Fibroblast of mammary gland (primary cell): ENCODE measurements at places on chromosomes 16 and 17.

- DNase-seq = peak; percentile 87
These were observed 37.0 kb upstream of the ZNF750 start for GRCh38 chr17:82876602-82877379.

DNA sequence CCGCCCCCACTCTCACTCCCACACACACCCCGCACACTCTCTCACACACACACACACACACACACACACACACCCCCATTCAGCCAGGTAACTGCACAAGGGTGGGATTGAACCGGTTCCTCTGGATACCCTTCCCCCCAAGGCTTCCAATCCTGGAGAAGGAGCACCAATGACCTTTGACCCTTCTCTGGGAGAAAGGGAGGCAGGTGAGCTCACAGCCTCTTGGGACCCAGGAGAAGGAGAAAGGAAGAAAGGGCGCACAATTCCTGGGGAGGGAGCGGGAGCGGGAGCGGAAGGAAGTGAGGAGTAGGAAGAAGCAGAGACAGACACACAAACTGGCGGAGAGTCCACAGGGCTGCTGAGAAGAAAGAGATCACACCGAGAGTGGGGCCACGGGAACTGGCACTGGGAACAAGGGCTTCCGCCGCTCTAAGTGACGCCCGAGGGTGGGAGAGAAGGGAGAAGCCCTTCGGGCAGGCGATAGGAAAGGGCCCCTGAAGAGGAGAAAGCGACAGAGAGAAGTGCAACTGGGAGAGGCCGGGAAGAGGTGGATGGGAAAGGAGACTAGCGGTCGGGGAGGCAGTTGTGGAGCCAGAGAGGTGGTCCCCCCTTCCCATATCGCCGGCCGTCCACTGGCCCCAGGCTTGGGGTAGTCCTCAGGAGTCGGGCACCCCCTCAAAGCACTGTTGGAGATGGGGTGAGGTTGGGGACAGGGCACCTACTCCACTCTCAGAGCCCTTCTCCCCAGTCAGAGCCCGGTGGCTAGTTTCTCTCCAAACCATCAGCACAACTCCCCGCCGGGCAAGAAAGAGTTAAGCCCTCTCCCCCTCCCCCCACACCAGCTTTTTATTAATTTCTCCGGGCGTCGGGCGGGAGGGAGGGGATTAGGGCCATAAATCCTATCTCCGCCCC is 1.3 kb downstream of the SAMD14 start:
- DNase-seq = no peak

DNA sequence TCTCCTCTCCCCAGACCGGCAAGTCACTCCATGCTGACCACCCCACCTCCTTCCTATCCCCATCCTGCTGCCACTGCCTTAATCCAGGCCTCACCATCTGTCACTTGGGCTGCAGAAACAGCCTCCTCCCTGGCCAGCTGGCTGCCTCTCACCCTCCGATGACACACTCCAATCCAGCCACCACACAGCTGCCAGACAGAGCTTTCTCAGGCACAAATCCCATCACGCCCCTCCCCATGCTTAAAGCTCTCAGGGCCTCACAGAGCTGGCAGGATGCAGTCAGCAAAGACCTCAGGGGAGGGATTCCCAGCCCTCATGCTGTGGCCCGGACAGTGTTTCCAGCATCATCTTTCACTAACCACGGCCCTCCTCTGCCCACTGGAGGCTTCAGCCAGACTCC is 13.7 kb downstream of the CAMKK1 start:
- DNase-seq = peak; percentile 74

GRCh38 chr17:74325743-74326379 is at the start of gene KIF19:
Gene KIF19, plus strand, starts transcription at chr17:74326226. Its CDS starts 124 bp downstream, at chr17:74326350.
- DNase-seq = no peak

GRCh38 chr16:66857437-66857836 is 13.2 kb downstream of the CA7 start:
- no peak for DNase-seq

GRCh38 chr17:80787881-80788280 is 203.8 kb upstream of the CHMP6 start:
- DNase-seq = no peak

- DNase-seq = peak; percentile 41
These were observed 581 bp downstream of the PRKCA start for GRCh38 chr17:66302761-66303626.

DNA sequence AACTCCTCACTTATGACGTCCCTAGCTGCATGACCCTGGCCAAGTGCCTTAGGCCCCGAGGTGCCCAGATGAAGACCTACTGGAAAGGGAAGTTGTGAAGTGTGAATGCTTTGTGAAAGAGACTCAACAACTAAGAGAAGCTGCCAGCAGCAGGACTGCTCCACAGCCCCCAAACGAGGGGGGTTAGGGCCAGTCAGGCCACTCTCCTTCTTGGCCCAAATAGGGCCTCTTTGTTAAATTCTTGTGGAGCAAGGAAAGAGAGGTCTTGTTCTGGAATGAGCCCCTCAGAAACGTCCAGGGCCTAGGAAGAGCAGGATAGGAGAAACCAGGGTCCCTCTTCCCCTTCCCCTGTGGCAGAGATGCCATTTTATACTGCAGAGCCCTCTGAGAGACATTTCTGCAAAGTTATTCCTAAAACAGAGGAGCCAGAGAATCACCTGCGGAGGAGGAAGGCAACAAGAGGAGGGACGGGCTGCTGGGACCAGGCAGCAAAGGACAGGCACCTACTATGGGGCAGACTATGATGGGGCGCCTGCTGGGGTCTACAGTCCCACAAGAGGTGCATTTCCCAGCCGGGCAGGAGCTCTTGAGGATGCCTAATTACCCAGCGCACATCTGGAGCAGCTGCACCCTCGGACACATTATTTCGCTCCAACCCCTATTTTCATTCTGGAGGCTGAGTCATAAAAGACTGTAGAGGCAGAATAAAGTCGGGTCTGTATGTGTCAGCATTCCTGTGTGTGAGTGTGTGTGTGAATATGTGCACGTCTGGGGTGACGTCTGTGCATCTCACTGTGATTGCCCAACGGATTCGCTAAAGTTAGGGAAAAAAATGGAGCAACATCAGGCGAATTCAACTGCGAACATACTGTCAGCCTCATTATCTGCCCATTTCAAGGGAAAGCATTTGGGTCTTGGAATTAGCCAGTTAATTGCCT is 11.4 kb upstream of the HOXB9 start:
- peak; percentile 94 for DNase-seq

- peak; percentile 50 for DNase-seq
These were observed 27.0 kb upstream of the MMD start for GRCh38 chr17:55448681-55449080.

DNA sequence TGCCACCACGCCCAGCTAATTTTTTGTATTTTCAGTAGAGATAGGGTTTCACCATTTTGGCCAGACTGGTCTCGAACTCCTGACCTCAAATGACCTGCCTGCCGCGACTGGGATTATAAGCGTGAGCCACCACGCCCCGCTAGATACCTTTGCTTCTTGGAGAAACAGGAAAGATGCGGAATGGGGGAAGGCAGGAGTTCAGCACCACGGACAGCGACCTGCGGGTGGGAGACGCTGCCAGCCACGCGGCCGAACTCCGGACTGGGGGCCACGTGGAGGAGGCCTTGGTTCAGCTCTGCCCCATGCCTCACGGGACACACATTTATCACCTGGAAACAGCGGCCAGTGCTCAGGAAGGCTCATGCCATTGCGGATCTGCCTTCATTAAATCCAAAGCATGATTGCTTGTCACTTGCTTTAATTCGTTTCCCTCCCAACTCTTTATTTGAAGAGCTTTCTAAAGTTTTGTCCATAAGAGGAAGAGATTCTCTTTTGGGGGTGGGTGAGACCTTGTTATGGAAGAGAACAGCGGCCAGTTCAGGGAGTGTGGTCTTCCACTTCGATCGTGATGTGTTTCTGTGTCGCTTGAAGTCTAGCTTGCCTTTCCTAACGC is 219.9 kb downstream of the ENGASE start:
- DNase-seq = peak; percentile 44

- DNase-seq = no peak
These were observed 190.7 kb downstream of the KATNIP start for GRCh38 chr16:27740496-27741201.

GRCh38 chr17:63696381-63696961 is 3.5 kb downstream of the LIMD2 start:
- peak; percentile 51 for DNase-seq

- no peak for DNase-seq
These were observed 10.6 kb downstream of the TAOK2 start for GRCh38 chr16:29984137-29984763.

DNA sequence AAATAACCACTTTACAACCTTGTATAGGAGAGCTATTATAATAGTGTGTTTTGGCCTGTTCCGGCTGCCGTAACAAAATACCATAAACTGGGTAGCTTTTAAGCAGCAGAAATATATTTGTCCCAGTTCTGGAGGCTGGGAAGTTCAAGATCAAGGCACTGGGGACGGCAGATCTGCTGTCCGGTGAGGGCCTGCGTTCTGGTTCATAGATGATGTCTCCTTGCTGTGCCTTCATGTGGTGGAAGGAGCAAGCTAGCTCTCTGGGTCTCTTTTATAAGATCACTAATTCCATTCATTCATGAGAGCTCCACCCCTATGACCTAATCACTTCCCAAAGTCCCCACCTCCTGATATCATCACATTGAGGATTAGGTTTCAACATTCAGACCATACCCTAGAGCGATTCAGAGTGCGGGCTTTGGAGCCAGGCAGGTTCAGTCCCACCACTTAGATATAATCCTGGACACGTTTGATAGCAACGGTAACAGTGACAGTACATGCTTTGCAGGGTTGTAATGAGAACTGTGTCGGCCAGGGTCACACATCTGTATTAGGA is 76.2 kb upstream of the ZFHX3 start:
- DNase-seq = peak; percentile 10

DNA sequence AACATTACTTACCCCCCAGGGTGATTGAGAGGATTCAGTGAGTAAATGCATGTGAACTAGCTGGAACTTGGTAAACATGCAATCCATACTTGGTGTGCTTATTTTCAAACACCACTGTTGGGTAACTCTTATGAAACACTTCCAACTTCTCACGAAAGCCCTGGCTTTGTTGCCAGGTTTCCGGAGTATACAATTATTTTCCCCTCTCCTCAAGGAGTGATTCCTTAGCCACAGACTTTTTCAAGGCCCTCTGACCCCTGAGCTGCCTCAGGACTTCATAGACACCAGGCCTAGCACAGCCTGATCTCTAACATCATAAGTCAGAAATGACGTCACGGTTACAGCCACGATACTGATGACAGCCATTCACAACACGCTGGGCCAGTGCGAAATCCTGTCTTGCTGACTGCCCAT is 27.6 kb downstream of the HSD17B2 start:
- peak; percentile 49 for DNase-seq

DNA sequence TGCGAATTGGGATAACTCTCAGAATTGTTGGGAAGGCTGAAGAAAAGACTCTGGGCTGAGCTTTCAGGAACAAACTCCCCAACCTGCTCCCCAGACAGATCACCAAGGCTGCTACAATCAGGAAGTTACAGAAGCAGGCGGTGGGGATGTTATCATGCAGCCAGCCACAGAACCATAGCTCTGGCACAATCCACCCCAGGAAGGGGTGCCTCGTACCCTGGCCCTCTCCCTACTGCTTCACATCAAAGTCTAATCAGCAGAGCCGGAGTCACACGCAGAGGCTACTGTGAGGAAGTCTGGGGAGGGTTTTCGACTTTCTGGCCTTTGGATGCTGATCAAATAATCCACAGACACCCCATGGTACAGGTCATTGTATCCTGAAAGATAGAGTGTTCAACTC is 86.8 kb downstream of the NTN1 start:
- no peak for DNase-seq

DNA sequence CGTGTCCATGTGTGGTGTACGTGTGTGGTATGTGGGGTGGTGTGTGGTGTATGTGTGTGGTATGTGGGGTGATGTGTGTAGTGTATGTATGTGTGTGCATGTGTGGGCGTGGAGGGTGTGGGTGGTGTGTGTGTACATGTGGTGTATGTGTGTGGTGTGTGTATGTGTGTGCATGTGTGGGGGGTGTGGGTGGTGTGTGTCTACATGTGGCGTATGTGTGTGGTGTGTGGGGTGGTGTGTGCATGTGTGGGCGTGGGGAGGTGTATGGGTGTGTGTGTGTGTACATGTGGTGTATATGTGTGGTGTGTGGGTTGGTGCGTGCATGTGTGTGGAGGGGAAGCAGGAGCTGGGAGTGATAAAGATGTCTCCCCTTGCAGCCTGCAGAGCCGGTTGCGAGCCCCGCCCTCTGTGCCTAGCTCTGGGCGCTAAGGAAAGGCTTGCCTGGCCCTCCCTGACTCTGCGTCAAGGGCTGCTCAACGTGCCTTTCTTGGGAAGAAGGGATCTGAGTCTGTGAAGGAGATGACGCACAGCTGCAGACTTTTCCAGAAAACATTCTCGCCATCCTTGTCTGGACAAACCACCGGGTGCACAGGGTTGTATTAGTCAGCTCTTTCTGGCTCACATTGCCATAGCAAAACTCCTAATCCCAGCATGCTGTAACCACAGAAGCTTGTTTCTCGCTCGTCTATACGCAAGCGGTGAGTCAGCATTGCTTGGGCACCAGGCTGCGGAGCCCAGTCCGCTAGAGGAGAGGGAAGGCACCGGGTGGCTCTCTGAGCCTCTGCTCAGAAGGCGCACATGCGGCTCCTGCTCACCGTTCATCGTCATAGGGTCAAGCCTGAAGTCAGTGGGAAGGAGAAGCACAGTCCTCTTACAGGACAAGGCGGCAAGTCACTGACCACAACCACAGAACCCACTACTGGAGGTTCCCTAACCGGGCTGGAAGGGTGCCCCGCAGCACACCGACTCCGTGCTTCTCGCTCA is 2.0 kb upstream of the CD300H start:
- DNase-seq = peak; percentile 100

GRCh38 chr17:32261417-32261736 is 4.3 kb upstream of the RHBDL3 start:
- DNase-seq = no peak

DNA sequence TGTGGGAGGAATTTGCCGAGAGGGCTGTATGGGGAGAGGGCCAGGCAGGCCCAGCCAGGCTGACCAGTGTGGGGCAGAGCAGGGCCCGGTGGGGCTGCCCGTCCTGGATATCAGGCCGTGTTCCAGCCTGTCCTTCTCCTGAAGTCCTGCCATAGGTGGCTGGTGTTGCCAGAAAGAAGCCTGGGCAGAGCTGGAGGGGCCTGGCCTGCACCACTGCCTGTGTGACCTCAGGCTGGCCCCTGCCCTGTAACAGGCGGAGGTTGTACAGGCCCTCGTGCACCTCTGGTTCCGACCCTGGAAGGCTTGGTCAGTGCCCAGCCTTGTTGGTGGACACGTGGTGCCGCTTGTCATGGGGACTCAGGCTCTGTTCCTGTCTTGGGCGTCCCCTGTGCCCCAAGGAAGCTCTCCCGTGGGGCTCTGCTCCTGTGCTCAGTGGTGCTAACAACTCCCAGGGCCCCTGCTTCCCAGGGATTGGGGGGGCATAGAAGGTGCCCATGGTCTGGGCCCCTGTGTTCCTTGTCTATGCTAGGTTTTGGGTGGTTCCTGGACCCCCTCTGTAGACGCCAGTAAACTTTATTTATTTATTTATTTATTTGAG is 33.3 kb downstream of the ADCY7 start:
- DNase-seq = no peak

DNA sequence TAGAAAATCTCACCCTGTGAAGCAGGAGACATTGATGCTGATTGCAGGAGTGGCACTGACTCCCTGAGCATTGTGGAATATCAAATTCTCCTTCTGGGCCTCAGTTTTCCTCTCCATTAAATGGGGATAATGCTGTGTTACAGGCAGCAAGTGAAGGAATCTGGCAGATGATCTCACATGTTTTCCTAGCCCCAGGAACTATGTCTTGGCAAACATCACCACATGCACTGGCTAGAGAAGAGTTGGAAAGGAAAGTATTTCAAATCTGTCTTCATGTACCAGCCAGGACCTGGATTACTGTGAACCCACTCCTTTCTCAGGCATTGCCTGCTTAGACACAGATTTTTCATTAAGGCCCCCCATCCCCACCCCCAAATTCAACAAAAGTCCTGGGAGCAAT is 13.6 kb upstream of the CCL8 start:
- DNase-seq = peak; percentile 43
